ENCODE measurements at places on chromosomes 16 and 17.

DNA sequence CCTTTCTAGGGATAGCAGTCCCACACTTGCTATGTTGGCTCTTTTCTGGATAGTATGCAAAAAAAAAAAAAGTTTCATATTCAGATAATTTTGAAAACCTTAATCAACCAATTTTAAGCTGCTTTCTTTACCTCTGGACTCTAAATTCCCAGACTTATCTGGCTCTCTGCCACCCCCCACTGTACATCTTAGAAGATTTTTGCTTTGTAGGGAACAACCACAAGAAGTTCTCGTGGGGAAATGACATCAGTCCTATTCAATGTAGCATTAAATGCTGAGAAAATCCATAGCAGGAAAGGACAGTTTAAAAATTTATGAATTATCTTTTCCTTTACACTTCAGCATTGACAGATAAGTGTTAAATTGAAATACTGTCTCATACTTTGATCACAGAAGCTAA, 562.7 kb upstream of the HSBP1 start:
- no peak for DNase-seq

GRCh38 chr16:88948781-88949490, 28.1 kb downstream of the CBFA2T3 start:
- no peak for DNase-seq

DNA sequence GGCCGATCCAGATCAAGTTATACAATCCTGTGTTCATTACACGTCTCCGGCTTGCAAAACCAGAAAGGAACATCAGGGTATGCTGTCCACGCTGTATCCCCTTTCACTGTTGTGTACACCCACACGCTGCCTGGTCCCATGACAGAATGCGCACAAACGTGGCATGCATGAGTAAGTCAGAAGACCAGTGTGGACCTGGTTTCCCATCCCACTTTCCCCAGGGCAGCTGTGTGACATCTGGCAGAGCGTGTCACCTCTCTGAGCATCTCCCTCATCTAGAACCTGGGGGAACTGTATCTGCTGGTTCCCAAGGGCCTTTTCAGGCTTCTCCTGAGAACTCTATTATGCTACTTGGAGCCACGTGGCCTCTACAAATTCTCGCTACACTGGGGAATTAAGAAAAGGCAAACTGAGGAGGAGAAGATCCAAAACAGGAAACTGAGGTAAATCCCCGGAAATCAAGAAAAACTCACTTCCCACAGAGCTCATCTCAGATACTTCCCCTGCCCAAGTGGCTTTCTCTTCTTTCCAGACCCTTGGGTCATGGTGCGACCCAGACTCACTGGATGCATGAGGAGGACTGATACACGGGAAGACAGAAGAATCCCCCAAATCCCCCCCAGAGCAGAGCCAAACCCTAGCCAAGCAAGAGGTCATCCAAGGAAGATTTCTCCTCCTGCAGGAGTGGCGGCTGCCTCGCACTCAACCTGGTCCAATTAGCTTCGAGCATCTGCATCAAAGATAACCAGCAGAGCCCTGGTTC, 139.3 kb downstream of the GAS7 start:
- DNase-seq: no peak

GRCh38 chr17:10713318-10713717, 15.9 kb downstream of the ADPRM start:
- DNase-seq: no peak

DNA sequence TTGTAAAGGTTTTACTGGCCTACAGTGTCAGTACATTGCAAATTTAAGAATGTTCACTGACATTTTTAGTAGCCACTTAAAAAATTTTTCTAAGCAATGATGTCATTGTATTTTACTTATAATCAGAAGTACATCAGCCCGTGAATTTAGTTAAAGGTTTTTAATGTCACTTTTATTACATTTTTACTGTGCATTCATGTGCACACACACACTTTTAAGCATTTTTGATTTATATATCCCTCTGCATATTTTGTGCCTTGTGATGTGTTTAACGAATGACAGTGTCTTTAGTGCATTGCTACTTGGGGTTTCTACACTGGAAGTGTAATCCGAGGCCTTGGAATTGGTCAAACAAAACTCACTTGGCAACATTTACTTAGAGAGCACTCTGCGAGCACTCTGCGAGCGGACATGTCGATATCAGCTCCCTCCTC, 190.4 kb downstream of the WWOX start:
- no peak for DNase-seq

DNA sequence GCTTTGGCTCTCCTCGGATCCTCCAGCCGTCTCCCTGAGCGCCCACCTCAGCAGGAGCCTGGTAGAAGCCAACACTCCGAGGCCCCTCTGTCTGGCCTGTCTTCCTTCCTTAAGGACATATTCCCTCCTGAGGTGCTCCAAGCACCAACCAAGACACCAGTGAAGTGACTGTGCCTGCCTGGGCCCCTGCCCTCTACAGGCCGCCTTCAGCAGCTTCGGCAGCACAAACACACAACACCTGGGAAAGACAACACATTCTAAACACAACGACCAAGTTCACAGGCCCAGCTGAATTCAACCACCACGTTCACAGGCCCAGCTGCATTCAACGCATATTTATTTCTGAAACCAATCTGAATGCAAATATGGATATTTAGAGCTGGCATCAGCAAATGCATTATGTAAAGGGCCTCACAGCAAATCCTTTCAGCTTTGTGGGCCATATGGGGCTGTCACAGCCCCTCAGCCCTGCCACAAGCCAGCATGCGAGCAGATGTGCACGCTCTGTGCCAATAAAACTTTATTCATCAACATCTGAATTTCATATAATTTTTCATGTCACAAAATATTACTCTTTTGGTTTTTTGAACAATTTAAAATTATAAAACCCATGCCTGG, 12.2 kb downstream of the GALNS start:
- no peak for DNase-seq

- DNase-seq: no peak
These were observed 51.3 kb downstream of the NFATC3 start for GRCh38 chr16:68136515-68136914.

- DNase-seq: no peak
These were observed 84.5 kb downstream of the WNT3 start for GRCh38 chr17:46733837-46734475.

- no peak for DNase-seq
These were observed 6.2 kb downstream of the SPATA2L start for GRCh38 chr16:89695086-89695874.

Measured in NCI-H187 (cell line).